ENCODE measurements at places on chromosomes 6 and 20.

- no peak for DNase-seq
Observed at GRCh38 chr6:34549026-34549803, 6.9 kb downstream of the SPDEF start.

DNA sequence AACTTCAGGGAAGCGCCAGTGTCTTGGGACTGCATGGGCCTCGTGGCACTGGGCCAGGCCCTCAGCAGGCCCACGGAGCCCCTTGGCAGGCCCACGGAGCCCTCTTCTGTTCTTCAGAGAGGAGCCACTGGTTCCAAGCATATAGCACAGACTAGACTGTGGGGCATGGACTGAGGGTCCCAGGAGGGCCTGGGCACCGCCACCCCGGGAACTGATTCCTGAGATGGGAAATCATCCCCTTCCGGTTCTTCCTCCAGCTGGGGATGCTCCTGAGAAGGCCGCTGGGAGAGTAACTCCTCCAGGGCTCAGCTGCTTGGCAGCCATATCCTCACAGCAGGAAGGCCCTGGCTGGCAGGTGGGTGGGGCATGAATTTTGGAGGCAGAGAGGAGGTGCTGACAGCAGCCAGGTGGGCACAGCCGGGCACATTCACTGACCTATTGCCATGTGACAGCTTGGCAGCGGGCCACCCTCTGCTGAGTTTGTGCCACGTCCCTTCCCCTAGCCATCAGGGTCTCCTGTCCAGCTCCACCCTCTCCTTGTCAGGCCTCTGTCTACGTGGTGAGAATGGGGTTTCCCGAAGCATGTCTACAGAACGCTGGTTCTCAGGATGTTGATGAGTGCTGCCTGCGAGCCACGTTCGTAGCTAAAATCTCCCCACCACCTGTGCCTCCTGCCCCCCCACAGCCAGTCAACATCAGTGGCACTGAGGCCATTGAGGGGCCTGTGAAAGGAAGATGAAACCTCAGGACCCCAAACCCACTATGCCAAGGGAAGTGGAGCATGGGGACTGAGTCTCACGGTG lies 152.1 kb downstream of the TAF4 start:
- DNase-seq = no peak

DNA sequence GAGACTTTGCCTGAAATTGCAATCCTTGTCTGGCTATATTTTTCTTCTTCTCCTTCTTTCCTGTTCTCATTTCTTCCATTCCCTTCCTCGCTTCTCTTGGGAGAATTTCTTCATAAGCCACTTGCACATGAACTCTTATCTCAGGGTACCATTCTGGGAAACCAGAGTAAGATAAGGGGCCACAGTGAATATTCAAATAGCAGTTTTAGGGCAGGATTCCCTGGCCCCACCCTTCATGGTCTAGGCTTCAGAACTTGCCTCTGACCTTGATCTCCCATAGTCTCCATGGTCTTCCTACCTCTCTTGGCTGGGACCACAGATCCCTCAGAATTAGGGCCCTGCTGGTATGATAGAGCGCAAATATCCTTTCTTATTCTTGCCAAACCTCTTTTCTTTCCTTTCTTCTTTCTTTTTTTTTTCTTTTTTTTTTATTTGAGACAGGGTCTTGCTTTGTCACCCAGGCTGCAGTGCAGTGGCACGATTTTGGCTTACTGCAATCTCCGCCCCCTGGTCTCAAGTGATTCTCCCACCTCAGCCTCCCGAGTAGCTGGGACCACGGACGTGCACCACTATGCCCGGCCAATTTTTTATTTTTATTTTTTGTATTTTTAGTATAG lies 123.0 kb upstream of the CITED2 start:
- DNase-seq = no peak

DNA sequence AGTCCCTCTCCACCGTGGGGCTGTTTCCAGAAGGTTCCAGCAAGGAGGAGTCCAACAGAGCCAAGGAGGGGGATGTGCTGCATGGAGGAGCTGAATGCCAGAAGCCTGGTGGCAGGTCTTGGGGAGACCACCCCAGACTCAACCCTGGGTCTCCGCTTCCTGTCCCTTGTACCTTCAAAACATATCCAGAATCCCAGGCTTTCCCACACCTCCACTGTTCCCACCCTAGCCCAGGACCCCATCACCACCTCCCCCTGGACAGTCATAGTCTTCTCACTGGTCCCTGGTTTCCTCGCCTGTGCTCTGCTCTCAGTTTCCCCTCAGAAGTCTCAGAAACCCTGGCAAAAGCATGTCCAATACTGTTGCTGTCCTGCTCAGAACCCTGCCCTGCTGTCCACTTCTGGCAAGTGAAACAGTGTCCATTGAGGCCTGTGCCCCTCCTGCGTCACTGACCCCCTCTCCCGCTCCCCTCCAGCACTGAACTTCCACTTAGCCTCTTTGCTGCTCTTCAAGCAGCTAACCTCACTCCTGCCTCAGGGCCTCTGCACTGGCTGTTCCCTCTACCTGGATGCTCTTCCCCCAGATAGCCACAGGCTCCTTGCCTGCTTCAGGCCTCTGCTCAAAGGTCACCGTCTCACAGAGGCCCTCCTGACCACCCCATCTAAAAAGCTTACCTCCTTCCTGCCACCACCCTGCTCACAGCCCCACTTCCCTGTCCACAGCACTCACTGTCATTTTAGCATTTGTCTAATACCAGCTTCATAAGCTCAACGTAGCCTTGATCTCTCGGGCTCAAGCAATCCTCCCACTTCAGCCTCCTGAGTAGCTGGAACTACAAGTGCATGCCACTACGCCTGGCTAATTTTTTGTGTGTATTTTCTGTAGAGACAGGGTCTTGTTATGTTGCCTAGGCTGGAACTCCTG lies 169.2 kb downstream of the GRM4 start:
- DNase-seq = no peak

GRCh38 chr6:131744432-131745287 lies 33.8 kb upstream of the CTAGE9 start:
- DNase-seq = no peak

- no peak for DNase-seq
Observed at GRCh38 chr20:47610247-47610944, 108.7 kb downstream of the NCOA3 start.

DNA sequence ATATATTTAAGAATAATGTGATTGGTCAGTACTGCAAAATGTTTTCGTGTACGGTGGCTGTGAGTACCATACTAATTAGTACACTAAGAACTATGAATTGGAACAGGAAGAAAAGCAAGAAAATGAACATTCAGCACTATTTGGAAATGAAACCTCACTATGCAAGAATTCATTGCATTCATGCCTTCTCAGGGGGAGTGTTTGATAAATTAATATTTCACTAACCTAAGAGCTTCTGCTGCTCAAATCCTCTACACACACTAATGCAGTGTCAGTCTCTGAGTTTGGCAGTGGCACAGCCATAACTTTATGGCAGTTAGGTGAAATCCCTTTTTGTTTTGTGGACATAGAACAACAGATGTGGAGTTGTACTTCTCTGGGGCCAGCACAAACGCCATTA lies 60.1 kb downstream of the SLC16A10 start:
- no peak for DNase-seq

- no peak for DNase-seq
Observed at GRCh38 chr20:1374246-1374645, 18.6 kb downstream of the FKBP1A start.

DNA sequence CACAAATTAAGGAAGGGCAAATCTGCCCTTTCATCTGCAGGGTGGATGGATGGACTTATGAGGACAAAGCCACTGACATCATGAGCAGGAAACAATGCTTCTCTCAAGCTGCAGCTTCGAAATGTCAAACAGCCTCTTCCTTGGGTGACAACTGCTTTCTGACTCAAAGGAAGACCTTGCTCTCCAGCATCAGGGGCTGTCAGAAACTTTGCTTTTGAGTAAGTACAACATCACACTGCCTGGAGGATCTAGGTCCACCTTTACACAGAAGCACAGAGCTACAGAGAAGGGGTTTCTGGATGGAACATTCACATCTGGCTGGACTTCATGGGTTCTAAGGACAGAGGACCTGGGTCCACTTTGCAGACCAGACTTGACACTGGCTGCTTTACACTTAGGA lies 5.9 kb downstream of the CST1 start:
- DNase-seq = no peak

DNA sequence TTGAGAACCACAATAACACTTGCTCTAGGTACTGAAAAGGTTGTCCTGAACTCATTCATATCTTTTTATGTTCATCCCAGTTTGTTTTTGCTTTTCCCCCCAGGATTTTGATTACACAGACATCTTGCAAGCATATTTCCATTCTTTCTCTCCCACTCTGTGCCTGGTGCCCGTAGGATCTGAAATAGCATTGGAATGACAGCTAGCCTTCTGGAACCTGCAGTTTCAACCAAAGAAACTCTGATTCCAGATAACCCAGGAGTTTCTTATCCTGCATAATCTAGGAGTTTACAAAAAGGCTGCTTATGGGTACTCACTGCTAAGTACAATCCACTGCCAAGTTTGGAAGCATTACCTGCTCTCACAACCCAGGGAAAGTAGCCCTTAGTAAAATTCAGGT lies 28.8 kb upstream of the PLCG1 start:
- no peak for DNase-seq

DNA sequence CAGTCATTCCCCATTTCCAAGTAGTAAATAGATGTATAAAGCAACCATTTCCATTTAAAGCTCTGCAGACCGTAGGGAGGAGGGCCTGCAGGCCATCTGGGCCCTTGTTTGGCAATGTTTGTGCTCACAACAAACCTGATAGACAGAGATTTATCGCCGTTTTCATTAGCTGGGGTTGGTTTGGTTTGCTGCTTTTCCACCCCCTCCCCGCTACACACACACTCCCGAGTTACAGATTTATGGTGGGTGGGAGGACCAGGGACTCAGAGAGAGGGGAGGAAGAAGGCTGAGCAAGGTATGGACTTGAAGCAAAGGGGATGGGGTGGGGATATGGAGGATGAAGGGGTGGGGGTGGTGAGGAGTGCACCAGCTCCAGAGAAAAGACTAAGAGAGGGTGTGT lies 36.6 kb upstream of the FOXP4 start:
- no peak for DNase-seq

- DNase-seq = no peak
Observed at GRCh38 chr6:146957181-146958093, 246.8 kb upstream of the STXBP5 start.

- no peak for DNase-seq
Observed at GRCh38 chr6:145823328-145823944, 8.8 kb upstream of the FBXO30 start.

GRCh38 chr20:62314711-62315302 lies 12.0 kb downstream of the ADRM1 start:
- no peak for DNase-seq

DNA sequence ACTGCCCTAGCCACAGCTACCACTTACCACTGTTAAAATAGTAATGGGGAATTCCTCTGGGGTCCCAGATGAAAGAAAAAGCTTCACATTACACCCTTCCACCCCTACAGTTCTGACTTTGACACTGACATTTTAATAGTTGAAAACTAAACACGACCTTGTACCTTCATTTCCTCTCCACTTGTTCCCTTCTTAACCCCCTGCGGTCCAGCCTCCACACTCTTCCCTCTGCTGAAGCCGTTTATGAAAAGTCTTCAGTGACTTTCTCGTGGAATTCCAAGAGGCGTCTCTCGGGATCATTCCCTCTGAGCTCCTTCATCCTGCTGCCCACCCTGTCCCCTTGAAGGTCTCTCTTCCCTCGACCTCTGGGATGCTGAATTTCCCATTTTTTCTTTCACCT lies 36.6 kb upstream of the TIAM2 start:
- DNase-seq = no peak

DNA sequence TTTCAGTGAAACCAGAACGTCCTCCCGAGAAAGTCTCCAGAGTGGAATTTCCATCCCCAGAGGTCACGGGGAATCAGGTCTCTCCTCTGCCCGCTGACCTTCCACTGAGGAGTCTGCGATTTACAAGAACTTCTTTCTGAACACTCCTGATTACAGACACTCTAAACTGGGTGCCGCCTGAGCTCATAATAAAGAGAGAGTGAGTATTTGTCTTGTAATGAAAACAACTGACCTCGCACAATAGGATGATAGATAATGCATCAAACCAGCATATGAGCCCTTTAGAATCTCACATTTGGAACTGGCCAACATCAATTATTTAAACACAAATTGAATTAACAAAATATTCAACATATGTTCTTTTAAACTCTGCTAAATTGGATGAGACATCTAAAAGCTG lies 47.5 kb downstream of the DLL1 start:
- no peak for DNase-seq

DNA sequence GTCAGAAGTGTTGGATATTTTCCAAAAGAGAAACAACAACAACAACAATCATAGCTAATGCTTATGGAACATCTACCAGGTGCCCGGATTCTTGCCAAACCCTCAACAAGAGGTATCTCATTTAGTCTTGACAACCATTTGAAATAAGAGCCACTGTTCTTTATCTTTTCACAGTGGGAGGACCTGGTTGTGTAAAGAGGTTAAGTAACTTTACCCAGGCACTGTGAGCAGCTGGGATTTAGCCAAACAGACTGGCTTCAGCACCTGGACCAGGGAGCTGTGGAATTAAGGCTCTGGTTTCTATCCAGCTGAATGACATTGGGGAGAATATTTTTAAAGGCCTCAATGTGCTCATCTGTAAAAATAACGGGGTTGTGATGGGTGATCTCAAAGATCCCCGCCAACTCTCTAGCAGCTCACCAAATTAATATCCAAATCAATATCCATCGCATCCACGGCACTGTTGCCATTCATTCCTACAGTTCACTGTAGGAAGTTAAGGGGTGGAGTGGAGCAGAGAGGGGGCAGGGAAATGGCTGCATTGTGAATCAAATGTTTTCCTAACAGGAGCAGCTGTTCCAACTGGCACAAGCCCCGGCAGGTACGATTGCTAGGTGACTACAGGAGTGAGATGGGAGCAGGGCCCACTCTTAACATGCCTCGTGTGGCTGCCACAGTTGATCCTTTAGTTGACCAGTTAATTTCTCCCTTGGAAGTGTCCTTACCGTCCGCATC lies 61.8 kb downstream of the GCNT2 start:
- no peak for DNase-seq

- no peak for DNase-seq
Observed at GRCh38 chr6:158835616-158836221, 16.6 kb upstream of the EZR start.

DNA sequence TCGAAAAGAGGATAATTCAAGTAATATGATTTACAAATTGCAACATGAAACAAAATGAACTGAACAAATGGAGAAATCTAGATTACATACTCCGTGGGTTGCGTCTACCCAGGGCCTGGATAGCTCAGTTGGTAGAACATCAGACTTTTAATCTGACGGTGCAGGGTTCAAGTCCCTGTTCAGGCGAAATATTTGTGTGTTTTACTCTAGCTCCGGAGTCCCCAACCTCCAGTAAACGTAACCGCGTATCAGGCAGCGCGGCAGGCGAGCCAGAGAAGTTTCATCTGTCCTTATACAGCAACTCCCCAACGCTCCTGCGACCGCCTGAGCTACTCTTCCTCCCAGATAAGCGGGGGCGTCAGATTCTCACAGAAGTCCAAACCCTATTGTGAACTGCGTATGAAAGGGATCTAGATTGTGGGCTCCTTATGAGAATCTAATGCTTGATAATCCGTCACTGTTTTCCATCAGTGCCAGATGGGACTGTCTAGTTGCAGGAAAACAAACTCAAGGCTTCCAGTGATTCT lies 176.1 kb downstream of the TRIM27 start:
- no peak for DNase-seq
